ENCODE measurements at places on chromosomes 2 and 18. TPM values are rescaled to one million over a fixed set of nuclear protein-coding genes. Genes with fewer than 3 reads are reported as not detected.

Gene GAL3ST2
- total RNA-seq: not detected

Gene NT5C1B
- not detected for total RNA-seq

Gene EFR3B
- 0.54 TPM for total RNA-seq

Gene UGT1A4
- total RNA-seq: not detected

Gene GALR1
- total RNA-seq: not detected

Gene TDRD15
- total RNA-seq: not detected

Gene GREB1
- 0.26 TPM for total RNA-seq

Gene HRH4
- not detected for total RNA-seq

Gene CAPN14
- 0.09 TPM for total RNA-seq

Gene DES
- total RNA-seq: not detected

Gene ALPP
- not detected for total RNA-seq

Gene SMYD1
- not detected for total RNA-seq

Gene PJVK
- 0.69 TPM for total RNA-seq

Gene KIAA2012
- not detected for total RNA-seq

Gene ARHGAP15
- total RNA-seq: not detected

Gene EFEMP1
- total RNA-seq: 8,510 TPM

Gene CNTNAP5
- under 0.01 TPM for total RNA-seq

Gene MARCHF4
- under 0.01 TPM for total RNA-seq

Gene UGT1A10
- total RNA-seq: not detected

Data from dermis lymphatic vessel endothelial cell (primary cell).